ENCODE measurements at places on chromosomes 11 and 22. TPM values are rescaled to one million over a fixed set of nuclear protein-coding genes. Genes with fewer than 3 reads are reported as not detected.

GRCh38 chr11:112016088-112016764 is 9.0 kb upstream of the DLAT start:
- DNase-seq, result no peak

DNA sequence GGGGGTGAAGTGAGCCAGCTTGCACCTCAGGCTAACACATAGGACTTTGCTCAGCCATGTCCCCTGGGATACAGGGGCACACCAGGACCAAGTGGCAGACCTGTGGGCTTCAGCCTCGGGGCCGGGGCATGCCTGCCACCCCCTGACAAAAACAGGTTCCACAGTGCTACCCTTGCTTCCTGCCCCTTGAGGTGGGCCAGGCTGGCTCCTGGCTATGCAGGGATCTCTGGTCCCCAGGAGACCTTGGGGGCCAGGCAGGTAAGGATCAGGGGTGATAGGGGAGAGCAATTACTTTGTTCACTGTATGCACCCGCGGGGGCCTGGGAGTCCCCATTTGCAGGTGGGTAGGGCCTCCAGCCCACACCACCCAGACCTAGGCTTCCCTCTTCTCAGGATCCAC is 2.4 kb upstream of the MYO7A start:
- no peak for DNase-seq

- DNase-seq, result peak; percentile 70
Observed at GRCh38 chr22:17370026-17370765, 936 bp downstream of the CECR2 start.

DNA sequence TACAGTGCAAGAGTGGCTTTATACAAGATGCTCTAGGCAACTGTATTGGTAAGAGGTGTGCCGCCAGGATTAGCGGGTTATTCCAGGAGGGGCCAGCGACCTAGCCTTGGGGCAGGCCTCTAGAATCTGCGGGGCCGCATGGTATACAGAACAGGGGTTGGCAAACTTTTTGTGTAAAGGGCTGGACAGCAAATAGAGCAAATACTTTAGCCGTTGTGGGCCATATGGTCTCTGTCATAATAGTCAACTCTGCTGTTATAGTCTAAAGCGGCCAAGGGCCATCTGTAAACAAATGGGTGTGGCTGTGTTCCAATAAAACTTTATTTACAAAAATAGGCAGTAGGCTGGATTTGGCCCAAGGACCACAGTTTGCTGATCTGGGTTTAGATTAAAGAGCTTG is 32.6 kb downstream of the FBLN1 start:
- DNase-seq, result no peak

Gene MOGAT2
- total RNA-seq, result not detected

Gene TRAPPC4
- 44.6 TPM for total RNA-seq

Gene TMEM191C
- 4.0 TPM for total RNA-seq

Gene CYTH4
- total RNA-seq, result 37.9 TPM

Gene PTGDR2
- total RNA-seq, result 1.8 TPM

Gene CCDC81
- total RNA-seq, result 0.38 TPM
